Pons (tissue), 1 donor: ENCODE measurements at places on chromosomes 5 and 9.

DNA sequence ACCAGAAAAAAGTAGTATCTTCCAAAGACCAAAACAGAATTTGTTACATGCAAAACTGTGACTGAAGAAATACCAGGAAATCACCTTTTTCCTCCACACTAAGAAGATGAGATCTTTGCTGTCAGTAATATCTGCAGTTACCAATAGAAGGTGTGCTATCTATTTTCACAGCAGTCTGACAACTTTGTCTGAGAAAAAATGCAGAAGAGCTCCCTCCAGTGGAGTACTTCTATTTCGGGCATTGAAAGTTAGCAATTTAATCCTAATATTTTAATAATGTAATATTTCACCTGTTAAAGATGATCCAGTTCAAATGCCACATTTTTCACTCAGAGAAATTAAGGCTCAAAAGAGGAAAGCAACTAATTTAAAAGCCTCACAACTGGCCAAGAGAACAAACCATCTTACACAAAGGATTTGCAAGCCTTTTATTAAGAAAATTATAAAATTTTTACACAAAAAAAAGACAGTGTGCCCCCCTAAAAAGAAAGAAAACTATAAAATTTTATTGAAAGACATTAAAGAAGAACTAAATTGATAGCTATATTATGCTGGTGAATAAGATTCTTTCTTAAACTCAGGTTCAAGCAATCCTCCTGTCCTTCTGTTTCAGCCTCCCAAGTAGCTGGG lies 50.6 kb downstream of the DEPDC1B start:
- peak; percentile 55 for DNase-seq

DNA sequence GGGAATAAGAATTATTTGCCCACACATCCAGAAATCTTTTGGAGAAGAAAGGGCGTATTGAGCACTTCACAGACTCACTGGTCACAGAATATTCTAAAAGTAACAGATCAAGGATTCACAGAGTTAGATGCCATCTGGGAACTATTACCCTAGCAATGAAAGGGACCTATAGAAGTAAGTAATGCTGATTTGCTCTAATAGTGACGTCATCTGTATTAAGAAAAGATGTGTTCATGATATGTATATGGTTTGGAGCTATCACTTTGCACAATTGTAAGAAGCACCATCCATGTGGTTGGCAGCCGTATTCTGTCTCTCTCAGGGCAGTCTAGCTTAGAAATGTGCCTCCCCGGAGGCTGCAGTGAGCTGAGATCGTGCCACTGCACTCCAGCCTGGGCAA lies 52.8 kb upstream of the SV2C start:
- no peak for DNase-seq

- DNase-seq = no peak
Measured at GRCh38 chr5:5341531-5342292, 80.8 kb upstream of the ICE1 start.

DNA sequence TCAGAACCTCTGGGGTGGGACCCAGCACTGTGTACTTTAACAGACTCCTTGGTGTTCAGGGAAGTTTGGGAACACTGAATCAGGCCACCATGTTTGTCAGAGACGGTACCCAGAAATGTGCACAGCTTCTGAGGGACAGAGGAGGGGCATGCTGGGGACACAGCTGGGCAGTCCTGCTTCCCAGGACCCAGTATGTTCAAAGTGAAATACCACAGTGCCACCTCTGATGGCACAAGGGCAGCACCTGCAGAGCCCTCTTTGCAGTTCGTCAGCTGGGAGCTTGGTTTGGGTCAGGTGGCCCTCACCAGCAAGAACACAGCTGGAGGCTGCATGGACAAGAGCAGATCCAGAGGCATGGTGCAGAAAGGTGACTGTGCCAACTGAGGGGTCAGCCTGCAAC lies 51.2 kb downstream of the NDST1 start:
- no peak for DNase-seq

DNA sequence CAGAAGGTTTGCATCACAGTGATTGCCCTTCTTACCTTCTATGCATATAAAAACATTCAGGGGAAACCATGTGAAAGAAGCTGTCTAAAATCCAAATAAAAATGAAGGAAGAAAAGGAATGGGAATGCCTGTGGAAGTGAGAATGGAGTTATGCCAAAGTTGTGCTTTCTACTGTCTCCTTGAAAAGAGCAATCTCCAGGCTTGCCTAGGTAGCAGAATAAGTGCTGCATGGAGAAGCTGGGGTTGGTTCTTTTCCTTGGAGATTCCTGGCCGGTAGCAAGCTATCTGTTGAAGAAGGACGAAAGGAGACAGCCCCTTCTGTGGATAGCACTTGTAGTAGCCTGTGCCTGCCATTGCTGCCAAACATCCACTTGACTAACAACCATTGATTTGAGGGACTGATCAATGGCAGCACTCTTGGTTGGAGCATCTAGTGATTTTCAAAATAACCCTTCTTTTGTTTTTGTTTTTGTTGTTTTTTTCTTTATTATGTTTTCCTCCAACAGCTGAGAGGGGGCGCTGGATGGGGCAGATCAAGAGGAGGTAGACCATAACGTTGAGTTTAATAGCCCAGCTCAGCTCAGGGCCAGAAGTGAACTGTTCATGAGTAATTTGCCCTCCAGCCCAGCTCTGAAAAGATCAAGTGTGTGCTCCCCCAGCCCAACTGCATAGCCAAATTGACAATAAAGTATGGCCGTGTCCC lies 1.6 kb downstream of the PLCXD3 start:
- no peak for DNase-seq

- no peak for DNase-seq
Measured at GRCh38 chr9:90188656-90189055, 454.0 kb downstream of the DIRAS2 start.

GRCh38 chr5:98773464-98774191 lies at the start of gene RGMB:
Gene RGMB (plus strand): TSS chr5:98773663. CDS start chr5:98774071, 408 bp downstream.
- DNase-seq = peak; percentile 99

- no peak for DNase-seq
Measured at GRCh38 chr5:2557435-2557834, 194.0 kb downstream of the IRX2 start.

- DNase-seq = no peak
Measured at GRCh38 chr9:104635456-104635855, 17.5 kb upstream of the OR13C9 start.

DNA sequence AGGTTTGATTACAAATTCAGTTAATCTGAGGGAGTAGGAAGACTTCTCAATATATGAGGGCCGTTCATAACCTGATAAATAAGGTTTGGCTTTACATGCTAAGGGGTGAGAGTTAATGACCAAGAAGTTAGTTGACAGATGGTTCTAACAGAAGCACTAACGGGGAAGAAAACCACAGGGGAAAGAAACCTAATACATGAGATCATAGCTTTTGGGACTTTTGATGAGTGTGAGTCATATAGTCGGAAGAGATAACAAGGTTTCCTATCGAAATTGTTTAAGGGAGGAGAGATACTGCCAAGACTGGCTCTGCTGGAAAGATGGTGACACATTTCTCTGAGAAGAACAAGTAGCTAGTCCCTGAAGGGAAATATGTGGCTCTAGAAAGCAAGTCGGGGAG lies 140.1 kb downstream of the COX7C start:
- no peak for DNase-seq

- DNase-seq = no peak
Measured at GRCh38 chr5:90338712-90339372, 70.7 kb downstream of the CETN3 start.

- no peak for DNase-seq
Measured at GRCh38 chr9:134519375-134520070, 122.1 kb upstream of the COL5A1 start.

DNA sequence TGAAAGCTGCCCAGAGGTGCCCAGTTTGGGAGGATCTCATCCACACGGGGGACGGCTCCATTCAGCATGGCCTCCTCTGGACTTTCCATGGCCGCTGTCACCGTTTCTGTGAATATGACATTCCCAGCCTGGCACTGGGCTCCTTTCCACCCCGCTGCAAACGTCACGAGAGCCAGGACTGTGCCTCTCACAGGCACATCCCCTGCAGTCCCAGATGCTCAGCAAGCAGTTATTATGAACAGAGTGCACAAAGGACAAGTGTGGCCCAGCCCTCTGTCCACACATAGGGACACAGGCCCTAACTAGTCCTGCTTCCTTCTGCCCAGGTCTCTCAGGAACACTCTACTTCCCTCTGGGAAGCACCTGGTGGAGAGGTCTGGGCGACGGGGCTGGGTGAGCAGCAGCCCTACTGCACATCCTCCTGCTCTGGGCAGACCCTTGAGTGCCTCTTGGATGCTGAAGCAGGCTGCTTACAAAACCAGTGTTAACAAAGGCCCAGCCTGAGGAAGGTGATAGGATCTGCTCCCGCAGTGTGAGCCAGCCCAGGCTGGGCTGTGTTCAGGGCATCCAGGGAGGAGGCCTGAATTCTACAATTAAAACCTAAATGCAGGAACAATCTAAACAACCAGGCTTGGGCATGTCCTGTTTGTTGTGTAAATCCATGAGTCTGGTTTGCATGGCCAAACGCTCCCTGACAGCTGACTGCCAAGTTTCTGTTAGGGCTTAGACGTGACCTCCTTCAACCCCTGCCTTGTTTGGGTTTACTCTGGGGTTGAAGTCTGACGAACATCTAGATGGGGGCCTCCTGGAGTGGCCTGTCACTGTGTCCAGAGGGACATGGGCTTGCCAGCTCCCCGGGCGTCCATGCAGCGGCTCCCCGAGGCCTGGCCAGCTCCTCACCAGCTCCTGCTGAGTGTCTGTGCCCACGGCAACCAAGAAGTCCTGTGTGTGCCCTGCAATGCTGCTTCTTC lies 269.8 kb downstream of the GADD45G start:
- peak; percentile 17 for DNase-seq

- DNase-seq = no peak
Measured at GRCh38 chr9:2849941-2850340, 6.0 kb upstream of the PUM3 start.

GRCh38 chr5:88390096-88390441 lies 121.4 kb upstream of the TMEM161B start:
- peak; percentile 75 for DNase-seq

GRCh38 chr9:25709941-25710340 lies 31.7 kb upstream of the TUSC1 start:
- DNase-seq = no peak

- DNase-seq = no peak
Measured at GRCh38 chr9:70315389-70315788, 56.6 kb downstream of the SMC5 start.

DNA sequence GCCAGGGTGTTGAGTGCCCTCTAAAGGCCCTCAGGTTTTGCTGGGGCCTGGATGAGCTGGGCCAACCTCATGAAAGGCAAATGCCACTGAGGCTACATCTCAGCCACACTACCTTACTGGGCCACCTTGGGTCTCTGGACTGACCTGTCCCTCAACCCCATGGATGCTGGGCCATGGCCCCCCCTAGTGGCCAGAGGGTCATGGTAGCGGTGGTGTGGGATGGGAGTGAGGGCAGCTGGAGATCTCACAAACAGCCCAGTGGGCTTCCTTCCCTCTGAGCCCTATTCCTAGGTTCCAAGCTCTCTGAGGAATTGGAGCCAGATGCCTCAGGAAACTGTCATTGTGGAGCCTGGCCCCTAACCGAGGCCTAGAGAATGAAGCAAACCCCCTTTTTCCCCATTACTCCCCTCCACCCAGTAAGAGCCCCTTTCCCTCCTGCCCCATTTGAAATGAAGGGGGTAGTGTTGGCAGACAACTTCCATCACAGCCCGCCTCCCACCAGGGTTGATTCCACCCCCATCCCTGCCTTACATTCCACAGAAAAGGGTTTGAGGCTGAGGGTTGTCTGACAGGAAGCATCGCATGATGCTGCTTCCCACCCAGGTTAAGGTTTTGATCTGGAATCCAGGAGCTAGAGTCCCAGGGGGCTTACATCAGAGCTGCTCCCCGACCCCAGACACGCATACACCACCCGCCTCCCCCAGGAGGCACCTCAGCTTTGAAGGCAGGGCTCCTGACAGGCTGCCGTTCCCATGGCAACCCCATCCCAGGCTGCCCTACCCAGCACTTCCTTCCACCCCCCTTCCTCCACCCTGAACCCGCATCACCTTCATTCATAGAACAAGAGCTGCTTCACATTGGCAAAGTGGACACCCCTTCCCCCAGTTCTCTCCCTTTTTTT lies 63.9 kb downstream of the PCDH1 start:
- DNase-seq = peak; percentile 60

DNA sequence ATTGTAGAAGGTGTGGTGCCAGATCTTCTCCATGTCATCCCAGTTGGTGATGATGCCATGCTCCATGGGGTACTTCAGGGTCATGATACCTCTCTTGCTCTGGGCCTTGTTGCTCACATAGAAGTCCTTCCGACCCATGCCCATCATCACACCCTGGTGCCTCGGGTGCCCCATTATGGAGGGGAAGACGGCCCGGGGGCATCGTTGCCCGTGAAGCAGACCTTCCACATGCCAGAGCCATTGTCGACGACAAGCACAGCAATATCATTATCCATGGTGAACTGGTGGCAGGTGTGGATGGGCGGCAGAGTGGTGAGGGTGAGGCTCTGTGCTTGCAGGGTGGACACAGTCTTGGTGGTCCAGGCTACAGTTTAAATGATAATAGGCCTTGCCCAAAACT lies 24.8 kb upstream of the RAPGEF6 start:
- no peak for DNase-seq

- no peak for DNase-seq
Measured at GRCh38 chr9:127769929-127770582, 8.4 kb downstream of the SH2D3C start.

DNA sequence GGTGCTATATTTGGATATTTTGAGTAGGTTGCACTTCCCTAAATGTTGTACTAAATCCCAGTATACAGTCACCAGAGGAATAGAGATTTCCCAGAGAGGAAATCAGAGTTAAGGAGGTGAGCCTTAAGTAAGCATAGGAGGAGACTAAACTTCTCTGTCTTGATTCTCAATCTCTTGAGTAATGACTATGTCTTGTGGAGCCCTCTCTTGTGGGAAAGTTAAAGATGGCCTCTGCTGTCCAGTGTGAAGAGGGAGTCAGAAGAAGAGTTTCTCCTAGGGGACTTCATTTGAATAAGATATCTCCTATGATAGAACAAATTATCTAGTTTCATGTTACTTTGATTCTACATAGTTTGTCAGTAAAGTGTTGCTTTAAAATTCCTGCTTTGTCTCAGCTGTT lies 502.5 kb downstream of the PDE4D start:
- no peak for DNase-seq

GRCh38 chr5:57072218-57072892 lies 101.5 kb upstream of the GPBP1 start:
- no peak for DNase-seq

- DNase-seq = no peak
Measured at GRCh38 chr5:142324136-142324870, 518 bp downstream of the SPRY4 start.

GRCh38 chr9:27393054-27393846 lies 96.3 kb upstream of the EQTN start:
- DNase-seq = no peak

DNA sequence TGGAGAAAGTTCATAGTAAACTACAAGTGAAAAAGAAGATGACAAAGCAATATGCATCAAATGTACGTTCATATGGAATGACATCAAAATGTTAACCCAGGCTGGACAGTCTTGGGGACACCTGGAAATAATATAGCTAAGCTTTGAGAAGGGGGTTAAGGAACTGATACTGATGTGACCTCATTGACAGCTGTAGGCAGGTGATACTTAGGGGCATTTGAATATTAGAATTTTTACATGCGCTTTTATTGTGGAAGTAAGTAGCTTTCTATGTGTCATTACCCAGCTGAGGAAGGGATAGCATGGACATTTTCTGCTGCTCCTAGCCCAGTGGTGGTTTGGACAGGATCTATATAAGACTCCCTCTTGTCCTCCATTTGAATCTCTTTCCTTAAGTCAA lies 299.7 kb downstream of the CWC27 start:
- DNase-seq = no peak

- no peak for DNase-seq
Measured at GRCh38 chr9:9173264-9173663, 1373.7 kb upstream of the DMAC1 start.
